ENCODE measurements at places on chromosomes 5 and 9. TPM values are rescaled to one million over a fixed set of nuclear protein-coding genes. Genes with fewer than 3 reads are reported as not detected.

TRMT10B gene
- 7.8 TPM for total RNA-seq

DNA sequence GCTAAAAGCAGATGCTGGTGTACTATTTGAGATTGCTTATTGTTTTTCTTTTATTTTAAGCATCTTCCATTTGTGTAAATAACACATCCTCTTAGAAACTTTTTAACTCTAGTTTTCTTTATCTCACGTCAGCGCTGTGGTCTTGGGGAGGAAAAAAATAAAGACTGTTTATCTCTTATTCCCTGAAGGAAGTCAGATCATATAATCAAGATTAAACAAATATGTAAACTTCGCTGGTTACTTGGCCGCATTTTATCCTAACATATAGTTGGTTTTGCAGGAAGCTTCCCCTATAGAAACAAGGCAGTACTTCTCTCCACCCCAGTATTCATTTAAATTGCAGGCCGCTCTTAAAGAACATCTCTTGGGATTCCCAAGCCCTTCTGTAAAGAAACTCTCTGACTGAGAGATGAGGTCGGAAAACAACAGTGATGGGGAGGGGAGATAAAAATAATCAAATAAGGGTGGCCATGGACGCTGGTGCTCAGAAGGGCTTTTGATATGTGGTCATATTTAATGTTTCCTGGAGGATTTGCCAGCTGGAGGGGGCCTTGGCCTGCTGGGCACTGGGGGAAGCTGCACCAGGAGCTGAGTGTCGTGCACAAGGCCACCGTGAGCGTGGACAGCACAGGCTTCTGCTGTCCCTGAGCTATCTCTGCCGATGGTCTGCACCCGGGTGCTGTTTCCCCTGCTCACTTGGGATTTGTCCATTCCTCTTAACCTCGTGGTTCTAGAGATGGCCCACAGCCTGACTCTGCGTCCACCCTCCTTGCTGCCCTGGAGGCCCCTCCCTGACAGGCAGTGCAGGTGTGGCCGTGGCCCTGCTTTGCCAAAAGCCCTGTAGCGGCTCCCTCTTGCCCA is 23.8 kb downstream of the NEURL1B start:
- DNase-seq: no peak

LRRC19 gene
- total RNA-seq: not detected

DNA sequence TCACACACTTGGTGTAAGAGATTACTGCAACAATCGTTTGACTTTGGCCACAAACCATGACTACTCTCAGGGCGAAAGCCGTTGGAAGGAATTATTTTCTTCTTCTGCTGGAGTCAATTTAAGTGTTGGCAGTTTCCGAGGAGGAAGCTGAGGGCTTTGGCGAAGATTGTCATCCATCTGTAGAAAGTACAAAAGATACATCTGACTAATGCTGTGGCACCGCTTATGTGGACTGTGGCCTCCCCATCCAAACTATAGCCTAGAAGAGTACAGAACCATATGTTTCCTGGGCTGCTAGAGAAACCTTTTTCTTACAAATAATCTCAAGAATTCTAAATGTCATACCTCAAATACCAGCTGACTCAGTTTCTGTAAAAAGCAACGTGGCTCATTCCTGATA is 7.4 kb downstream of the MTX3 start:
- DNase-seq: no peak

GRCh38 chr5:126514558-126515141 is 80.4 kb downstream of the ALDH7A1 start:
- DNase-seq: no peak

DNA sequence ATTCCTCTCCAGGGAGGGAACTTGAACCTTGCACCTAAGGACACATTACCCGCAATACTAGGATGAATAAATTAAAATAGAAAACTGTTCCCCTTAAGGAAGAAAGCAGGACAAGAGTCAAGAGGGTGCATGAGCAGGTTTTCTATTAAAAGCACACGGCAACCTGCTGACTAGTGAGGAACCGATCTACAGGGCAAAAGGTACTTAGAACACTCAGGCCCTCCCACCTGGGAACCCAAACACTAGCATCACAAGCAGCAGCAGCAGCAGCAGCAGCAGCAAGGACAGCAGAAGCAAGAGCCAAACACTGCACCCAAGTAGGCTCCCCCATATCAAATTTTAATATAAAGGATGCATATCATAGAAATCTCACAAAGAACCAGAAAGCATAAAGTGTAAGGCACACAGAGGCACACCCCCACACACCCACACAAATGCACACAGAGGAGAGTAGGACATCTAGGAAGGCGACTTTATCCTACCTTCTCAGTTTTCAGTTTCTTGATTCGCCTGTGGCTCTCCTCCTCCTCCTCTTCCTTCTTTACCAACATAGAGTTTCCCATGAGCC is 2.8 kb downstream of the ZNF608 start:
- DNase-seq: no peak

GRCh38 chr5:64688965-64689364 is 1.3 kb upstream of the SHISAL2B start:
- DNase-seq: no peak

- no peak for DNase-seq
Observed at GRCh38 chr9:89550346-89550927, 52.5 kb upstream of the SEMA4D start.

PLPP1 gene
- total RNA-seq: 12.5 TPM

GRCh38 chr5:57335092-57335660 is 147.4 kb downstream of the ACTBL2 start:
- DNase-seq: no peak

DNA sequence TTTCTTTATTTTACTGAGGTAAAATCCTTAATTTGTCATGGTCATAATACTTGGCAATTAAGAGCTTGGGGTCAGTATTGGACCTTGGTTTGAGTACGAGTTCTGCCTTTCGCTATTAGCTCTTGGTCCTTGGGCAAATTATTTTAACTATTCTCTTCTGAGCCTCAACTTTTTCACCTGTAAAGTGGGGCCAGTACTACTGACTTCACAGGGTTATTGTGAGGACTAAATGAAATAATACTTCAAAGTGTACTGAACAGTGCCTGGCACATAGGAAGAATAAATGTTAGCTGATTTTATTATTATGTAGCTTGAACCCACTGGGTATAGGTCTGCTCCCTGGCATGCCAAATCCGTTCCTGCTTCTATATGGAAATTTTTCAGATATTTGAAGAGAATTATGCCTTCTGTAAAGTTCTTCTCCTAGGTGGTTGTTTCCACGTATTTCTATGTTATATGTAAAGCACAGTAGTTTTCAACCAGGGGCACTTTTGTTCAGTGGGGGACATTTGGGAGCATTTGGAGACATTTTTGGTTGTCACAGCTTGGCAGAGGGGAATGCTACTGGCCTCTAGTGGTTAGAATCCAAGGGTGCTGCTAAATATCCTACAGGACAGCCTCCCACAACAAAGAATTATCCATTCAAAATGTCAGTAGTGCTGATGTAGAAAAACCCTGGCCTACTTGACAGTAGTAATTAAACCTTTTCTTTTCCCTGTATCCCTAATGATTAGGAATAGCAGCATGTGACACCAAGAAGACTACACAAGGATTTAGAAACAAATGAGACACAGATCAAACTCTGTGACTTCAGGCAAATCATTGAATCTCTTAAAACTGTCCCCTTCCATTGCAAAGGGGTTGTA is 4.5 kb downstream of the RCL1 start:
- no peak for DNase-seq

CFAP157 gene
- not detected for total RNA-seq

DNA sequence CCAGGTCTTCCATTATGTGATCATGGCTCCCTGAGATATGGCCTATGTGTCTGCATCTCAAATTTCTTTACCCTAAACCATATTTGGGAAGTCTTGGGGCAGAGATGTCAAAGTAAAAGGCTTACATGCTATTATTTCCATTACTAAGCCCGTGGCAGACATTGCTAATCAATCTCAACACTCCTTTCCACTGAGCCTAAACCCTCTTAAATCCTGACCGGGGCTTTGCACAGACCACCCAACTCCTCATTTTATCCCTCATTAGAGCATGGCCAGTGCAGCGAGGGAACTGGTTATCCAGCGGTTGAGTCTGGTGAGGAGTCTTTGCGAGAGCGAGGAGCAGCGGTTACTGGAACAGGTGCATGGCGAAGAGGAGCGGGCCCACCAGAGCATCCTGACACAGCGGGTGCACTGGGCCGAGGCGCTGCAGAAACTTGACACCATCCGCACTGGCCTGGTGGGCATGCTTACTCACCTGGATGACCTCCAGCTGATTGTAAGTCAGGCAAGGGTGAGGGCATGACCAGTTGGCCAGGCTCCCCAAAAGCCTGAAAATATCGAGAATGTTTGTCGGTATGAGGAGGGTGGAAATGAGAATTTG is 11.0 kb downstream of the BSPRY start:
- DNase-seq: no peak

GRCh38 chr5:61697809-61698558 is 365.9 kb downstream of the ZSWIM6 start:
- no peak for DNase-seq
